Spinal cord (tissue), 10 donors: ENCODE measurements at places on chromosomes 5 and 9. TPM values are rescaled to one million over a fixed set of nuclear protein-coding genes. Genes with fewer than 3 reads are reported as not detected.

Gene SPINK4
- polyA plus RNA-seq: not detected

Gene ACTBL2
- polyA plus RNA-seq: not detected

Gene FOXD1
- 7.2 TPM for polyA plus RNA-seq

Gene CSF2
- not detected for polyA plus RNA-seq

Gene TTC39B
- 5.3 TPM for polyA plus RNA-seq

Gene PCDHB14
- 17.4 TPM for polyA plus RNA-seq
